ENCODE measurements at places on chromosomes 5 and 9.

DNA sequence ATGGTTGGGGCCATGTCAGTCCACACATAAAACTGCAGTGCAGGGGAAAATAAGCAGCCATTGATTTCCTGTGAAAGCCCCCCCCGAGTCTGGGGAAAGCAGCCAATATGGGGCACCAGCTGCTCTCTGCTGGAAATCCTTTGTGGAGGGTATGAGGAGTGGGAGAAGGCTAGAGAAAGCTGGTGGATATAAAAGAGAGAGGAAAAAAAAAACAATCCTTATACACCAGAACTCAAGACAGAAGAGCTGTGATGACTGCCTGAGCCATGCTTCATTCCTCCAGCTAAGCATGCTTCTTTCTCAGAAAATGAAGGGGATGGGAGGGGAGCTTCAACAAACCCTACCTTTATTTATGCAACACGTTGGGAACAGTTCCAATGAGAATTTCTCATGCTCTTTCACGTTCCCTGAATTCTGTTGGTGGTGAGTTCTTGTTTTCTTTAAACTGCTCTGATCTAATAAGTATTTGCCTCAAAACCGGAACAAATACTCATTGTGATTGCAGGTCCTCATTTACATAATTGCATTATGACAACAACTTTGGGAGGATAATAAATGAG, 688.0 kb upstream of the SEMA6A start:
- no peak for DNase-seq

DNA sequence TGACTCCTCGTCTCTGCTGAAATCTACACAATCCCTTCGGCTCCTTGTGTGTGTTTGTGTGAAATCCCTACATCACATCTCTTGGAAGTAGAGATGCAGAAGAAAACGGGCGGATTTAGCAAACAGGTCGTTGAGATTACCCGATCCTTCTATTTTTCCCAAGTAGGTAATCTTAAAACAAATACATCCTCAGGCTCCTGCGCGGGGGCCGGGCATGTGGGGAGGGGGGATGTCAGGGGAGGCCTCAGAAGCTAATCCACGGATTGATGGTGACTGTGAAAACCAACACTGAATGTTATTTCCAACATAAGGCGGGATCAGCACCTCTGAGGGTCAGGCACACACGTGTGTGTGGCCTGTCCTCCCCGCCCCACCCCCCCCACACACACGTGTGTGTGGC, 137.8 kb downstream of the ROR2 start:
- no peak for DNase-seq

DNA sequence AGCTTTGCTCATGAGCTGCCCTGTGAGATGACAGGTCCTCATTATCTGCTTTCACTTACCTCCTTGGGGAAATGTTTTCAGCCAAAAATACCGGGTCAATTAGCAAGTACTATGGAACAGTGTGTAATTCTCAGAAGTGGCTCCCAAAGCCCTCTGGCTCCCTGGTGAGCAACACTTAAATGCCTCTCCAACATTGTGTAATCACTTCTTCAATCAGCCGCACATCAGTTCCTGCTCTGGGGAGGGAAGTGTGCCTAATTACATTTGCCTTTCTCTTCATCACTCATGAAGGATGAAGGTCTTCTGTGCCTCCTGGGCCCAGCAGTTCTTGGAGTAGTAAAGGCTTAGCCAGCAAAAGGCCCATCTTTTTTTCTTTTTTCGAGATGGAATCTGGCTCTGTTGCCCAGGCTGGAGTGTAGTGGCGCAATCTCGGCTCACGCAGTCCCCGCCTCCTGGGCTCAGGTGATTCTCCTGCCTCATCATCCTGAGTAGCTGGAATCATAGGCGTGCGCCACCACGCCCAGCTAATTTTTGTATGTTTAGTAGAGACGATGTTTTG, 23.1 kb downstream of the NIM1K start:
- no peak for DNase-seq

DNA sequence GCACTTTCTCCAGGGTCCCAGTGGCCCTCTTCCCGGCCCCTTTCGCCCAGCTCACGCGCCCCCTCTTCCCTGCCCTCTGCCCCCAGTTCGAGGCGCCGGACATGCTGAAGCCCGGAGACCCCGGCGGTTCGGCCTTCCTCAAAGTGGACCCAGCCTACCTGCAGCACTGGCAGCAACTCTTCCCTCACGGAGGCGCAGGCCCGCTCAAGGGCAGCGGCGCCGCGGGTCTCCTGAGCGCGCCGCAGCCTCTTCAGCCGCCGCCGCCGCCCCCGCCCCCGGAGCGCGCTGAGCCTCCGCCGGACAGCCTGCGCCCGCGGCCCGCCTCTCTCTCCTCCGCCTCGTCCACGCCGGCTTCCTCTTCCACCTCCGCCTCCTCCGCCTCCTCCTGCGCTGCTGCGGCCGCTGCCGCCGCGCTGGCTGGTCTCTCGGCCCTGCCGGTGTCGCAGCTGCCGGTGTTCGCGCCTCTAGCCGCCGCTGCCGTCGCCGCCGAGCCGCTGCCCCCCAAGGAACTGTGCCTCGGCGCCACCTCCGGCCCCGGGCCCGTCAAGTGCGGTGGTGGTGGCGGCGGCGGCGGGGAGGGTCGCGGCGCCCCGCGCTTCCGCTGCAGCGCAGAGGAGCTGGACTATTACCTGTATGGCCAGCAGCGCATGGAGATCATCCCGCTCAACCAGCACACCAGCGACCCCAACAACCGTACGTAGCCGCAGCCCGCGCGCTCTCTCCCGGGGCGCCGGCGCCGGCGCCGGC, 1.0 kb downstream of the PRDM6 start:
- DNase-seq, result no peak

- DNase-seq, result no peak
Observed at GRCh38 chr5:109849478-109850088, 159.9 kb downstream of the MAN2A1 start.

GRCh38 chr5:38538161-38538560, 18.3 kb downstream of the LIFR start:
- no peak for DNase-seq

DNA sequence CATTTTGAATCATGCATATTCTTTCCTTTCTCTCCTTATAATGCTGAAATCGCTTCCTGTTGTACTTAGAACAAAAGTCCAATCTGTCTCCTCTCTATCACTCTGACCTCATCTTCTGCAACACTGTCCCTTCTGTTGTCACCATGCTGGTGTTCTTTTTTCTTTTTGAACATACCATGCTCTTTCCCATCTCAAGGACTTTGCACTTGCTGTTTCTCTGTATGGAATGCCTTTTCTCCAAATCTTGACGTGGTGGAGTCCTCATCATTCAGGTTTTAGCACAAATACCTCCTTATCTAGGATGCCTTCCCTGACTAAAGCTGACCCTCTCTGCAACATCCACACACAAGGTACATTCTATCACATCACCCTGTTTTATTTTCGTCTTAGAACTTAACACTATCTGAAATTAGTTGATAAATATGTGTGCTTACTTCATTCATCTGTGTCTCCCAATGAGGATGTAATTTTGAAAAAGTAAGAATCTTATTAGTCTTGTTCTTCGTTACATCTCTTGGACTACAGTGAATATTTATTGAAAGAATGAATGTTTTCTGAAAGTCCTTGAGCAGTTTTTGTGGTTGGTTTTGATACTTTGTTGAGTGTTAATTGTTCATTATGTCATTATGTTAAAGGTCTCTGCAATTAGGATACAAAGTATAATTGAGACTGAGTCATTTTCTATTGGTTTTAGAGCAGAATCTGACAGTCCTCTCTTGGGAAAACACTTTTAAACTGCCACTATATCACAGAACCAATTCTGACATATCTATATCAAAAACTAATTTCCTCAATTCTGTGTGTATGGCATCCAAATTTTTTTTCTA, 145.3 kb upstream of the RASA1 start:
- DNase-seq, result no peak

DNA sequence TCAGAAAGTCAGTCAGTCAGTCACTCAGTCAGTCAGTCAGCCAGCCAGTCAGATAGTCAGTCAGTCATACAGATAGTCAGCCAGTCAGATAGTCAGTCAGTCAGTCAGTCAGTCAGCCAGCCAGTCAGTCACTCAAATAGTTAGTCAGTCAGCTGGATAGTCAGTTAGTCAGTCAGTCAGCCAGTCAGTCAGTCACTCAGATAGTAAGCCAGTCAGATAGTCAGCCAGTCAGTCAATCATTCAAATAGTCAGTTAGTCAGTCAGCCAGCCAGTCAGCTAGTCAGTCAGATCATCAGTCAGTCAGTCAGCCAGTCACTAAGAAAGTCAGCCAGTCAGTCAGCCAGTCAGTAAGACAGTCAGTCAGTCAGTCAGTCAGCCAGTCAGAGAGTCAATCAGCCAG, 477.1 kb downstream of the AGTPBP1 start:
- no peak for DNase-seq

- DNase-seq, result no peak
Observed at GRCh38 chr9:132350861-132351315, 3.9 kb downstream of the SETX start.

DNA sequence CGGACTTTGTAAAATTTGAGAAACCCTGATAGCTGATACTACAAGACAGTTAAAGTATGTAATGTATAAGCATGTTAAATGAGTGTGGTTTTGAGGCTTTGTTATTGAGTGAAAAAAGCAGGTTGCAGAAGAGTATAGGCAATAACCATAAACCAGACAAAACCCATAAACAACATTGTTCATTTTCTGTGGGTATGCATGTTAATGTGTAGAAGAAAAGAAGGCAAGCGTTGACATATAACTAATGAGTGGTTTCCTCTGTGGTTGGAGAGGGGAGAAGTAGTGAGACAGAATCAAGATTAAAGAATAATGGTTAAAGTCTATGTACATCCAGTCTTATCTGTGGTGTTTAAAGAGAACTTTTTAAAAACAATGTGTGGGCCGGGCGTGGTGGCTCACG, 26.2 kb downstream of the RAD23B start:
- no peak for DNase-seq

GRCh38 chr5:11289733-11290132, 528.7 kb upstream of the DAP start:
- DNase-seq, result no peak

- no peak for DNase-seq
Observed at GRCh38 chr9:137014166-137014565, 13.9 kb downstream of the ABCA2 start.

Measured in nucleus accumbens (tissue), 56 donors.